GM12878 (cell line): ENCODE measurements at places on chromosomes 4 and X.

DNA sequence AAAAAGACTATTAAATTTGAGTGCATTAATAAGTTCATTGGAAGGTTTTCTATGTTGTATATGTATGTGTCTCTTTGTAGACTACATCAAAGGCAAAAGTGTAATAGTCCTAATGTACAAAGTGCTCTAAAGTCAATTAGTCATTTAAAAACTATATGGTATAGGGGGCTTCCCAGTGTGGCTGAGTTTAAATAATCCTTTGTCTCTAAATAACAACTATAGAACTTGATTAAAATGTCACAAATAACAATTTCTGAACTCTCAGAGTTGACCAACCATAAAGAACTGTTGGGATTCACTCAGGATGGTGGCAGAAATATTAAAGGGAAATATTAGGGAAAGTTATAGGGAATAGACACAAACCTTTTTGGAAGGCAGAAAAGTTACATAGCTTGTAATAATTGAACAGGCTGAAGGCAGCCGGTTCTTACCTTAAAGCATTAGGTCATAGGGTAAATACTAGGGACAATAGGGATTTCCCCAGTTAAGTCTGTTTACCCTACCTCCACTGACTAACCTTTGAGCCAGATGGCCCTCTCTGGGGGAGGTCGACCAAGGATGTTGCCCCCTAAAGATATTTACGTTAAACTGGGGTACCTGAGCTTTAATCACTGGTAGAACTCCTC is 1054.2 kb downstream of the ARAP2 start:
- DNase-seq = no peak

- no peak for DNase-seq
Observed at GRCh38 chr4:80219301-80220025, 22.2 kb downstream of the PRDM8 start.

DNA sequence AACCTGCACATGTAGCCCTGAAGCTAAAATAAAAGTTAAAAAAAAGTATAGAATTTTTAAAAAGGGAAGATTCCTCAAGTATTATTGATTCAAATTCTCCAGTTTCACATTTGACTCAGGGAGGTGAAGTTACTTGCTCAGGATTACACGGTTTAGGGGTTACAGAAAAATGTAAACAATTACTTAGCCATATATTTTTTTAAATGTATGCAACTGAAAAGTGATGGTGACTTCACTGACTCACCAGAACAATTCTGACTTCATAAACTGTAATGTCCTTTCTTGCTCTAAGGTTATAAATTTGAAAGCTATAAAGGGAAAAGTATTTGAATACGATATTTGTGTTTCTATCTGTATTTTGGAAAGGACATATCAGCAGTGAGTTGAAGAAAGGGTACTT is 371.2 kb downstream of the SPRY1 start:
- DNase-seq = no peak

- DNase-seq = no peak
Observed at GRCh38 chr4:100081491-100081890, 108.8 kb downstream of the DDIT4L start.

DNA sequence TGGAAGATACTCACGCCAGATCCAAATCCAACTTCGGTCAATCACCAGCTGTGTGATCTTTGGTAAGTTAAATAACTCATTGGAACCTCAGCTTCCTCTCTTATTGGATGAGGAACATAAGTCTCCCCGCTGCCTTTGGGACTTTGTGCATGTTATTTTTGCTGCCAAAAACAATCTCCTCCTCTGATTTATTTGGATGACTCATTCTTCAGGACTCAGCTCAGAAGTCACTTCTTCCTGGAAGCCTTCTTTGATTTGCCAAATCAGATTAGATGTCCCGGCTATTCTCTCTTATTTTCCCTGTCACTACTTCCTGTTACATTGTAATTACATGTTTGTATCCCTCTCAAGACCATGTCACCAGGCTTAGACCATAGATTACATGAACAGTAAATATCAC is 138.0 kb upstream of the BOD1L1 start:
- no peak for DNase-seq

DNA sequence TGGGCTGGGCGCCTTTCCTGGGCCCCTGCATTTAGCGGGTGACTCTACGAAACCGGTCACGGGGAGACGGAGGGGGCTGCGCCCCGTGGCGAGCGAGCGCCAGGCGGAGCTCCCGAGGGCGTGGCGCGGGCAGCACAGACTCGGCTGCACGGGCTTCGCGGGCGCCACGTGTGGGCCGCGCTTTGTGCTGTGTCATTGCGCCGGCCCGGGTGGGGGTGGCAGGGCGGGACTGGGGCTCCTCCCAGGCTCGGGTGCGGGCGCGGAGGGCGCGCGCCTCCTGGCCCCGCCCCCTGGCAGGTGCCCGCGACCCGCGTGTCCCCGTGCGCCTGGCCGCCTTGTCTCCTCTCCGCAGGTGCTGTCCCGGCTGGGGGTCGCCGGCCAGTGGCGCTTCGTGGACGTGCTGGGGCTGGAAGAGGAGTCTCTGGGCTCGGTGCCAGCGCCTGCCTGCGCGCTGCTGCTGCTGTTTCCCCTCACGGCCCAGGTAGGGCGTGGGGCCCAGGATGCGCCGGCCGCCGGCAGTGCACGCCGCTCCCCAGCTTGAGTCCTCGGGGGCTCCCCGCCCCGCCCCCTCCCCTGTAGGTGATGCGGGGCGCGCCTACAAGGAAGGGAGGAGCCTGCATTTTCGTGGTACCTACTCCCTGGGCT is 651 bp downstream of the UCHL1 start:
- no peak for DNase-seq

GRCh38 chr4:182486881-182487280 is 243.7 kb downstream of the TENM3 start:
- no peak for DNase-seq
